ENCODE measurements at places on chromosomes 12 and 14. TPM values are rescaled to one million over a fixed set of nuclear protein-coding genes. Genes with fewer than 3 reads are reported as not detected.

The RDH12 gene
- total RNA-seq: 0.08 TPM

The CLMN gene
- 4.4 TPM for total RNA-seq

The USP44 gene
- not detected for total RNA-seq

The OR6C74 gene
- not detected for total RNA-seq

The RGS6 gene
- total RNA-seq: not detected

The KRT75 gene
- 0.08 TPM for total RNA-seq

DNA sequence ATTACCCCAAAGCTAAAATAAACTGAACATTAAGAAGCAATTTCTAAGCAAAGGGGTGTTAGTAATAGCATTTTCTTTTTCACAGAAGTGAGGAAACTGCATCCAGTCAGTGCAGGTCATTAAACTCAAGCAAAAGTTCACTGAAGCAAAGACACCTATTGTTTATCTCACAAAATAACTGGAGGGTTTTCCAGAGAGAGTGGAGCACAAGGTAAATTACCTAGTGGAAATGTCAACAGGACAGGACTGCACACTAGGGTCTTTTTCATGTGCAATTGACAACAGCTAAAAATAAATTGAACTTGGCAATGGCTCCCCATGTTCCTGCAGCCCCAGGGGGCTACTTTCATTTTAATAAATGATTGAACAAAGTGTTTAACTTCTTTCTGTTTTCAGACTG, 742.0 kb downstream of the GALC start:
- no peak for DNase-seq

GRCh38 chr12:50167049-50167828, at the start of gene CERS5:
Gene CERS5, minus strand, starts transcription at chr12:50167369. Its CDS starts 72 bp downstream, at chr12:50167297.
- peak; percentile 99 for DNase-seq

- DNase-seq: no peak
These were observed 29.1 kb upstream of the SYT1 start for GRCh38 chr12:78835493-78835892.

DNA sequence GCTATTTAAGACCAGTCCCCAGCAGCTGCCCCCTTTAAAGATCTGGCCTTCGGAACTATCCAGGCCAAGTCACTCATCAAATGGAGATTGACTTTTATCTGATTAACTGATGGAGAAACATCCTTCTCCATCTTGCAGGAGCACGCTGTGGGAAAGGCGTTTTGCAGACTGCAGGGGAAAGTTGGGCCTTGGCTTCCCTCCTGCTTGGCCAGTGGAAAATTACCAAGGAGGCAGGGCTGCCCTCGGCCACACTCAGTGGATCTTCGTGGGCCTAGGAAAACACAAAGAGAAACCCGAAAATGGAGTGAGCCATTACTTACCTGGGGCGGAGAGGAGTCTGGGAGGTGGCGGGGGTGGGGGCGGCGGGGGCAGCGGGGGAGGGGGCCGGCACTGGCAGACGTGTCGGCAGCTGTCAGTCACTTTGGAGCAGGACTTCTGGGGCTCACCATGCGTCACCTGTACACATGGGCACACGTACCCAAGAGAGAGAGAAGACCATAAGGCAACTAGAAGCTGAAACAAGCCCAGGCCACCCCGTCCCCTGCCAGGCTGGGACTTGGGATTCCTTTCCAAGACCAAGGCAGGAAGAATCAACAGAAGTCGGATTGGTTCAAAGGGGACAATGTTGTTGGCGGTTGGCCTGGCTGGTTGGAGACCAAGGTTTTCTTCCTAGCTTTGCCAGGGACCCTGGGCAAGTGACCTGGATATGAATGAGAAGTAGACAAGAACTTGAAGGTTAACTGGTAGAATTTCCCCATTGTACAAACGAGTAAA, 9.2 kb downstream of the PRIMA1 start:
- DNase-seq: no peak

DNA sequence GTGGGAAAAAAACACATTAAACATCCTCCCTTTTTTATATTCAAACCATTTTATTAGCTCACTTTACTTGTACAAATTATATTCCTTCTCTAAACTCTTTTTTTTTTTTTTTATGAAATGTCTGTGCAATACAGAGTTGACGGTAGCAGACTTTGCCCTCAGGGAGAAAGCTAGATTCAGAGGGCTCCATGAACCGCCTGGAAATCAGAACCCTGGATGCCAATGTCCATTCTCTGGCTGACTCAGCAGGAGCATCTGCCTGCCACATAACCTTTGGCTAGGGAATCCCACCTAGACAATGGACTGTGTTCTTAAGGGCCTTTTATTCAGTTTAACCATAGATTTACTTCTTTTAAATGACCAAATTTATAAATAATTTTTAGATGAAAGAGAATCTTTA, 467.0 kb downstream of the MDGA2 start:
- no peak for DNase-seq

GRCh38 chr14:61690039-61690438, 5.3 kb upstream of the HIF1A start:
- DNase-seq: no peak

DNA sequence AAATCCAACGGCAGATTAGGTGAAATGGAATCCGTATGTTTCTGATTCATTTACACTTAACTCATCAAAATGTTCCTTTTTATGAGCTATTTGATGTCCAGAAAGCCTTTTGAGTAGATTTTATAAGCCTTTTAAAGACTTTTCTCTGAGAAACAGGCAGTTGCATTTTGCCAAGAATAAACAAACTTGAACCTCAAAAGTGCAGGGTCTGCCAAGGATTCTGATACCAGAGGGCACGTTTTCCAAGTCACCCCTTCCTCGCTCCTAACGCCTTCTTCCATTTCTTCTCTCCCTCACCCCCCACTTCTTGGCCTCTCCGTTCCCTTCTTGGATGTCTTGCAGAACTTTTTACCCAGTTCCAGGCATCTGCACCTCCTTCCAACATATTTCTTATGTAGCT, 200.6 kb upstream of the TBX3 start:
- no peak for DNase-seq

- DNase-seq: no peak
These were observed 60.1 kb downstream of the R3HDM2 start for GRCh38 chr12:57370696-57371095.

- no peak for DNase-seq
These were observed 1.9 kb downstream of the ABHD4 start for GRCh38 chr14:22600027-22600426.

- DNase-seq: no peak
These were observed 61.7 kb downstream of the RFX4 start for GRCh38 chr12:106644335-106645073.

GRCh38 chr12:52216100-52216499, 16.9 kb upstream of the KRT7 start:
- no peak for DNase-seq

GRCh38 chr12:6768990-6769389, 2.8 kb downstream of the PTMS start:
- peak; percentile 53 for DNase-seq

DNA sequence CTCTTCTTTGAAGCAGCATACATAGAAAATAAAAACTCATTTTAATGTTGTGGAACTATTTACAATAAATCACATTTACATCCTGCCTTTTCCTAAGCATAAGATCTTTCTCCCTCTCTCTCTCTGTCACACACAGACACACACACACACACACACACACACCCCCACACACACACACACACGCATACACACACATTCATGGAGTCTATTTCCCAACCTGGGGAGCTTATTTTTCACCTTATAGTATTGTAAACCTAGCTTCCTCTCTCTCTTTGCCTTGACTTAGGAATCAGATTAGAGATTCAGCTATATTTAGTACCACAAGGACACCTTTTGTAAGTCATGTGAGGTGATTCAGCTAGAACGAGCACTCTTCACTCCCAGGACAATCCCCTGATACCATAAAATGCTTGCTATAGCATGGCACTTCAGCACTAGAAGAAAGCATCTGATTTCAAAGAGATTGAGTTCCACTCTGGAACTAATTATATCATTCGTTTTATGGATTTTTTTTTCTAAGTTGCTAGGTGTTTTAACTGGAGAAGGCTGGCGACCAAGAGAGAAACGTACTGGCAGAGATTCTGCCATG, 23.6 kb downstream of the TMEM30B start:
- DNase-seq: no peak

DNA sequence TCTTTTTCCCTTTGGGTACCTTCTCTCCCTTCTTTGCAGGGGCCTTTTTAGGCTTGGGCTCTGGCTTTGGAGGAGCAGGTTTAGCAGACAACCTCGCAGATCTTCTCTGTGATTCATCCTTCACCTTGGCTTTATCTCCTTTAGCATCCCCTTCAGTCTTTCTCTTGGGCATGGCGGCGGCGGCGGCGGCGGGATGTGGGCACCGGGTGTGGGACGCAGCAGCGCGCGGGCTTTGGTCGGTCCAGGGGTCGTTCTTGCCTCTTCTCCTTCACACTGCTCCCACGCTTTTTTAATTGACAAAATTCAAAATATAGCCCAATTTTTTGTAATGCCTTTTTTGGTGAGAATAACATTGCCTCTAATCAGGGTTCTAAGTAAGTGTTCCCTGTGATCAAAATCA, 8.6 kb downstream of the TRMT5 start:
- no peak for DNase-seq

Data from HT-29 (cell line).